ENCODE measurements at places on chromosomes 11 and 22.

- no peak for DNase-seq
These were observed 155.5 kb upstream of the PITPNB start for GRCh38 chr22:28074526-28074925.

- DNase-seq, result no peak
These were observed 6.9 kb upstream of the TUBA8 start for GRCh38 chr22:18103527-18104269.

DNA sequence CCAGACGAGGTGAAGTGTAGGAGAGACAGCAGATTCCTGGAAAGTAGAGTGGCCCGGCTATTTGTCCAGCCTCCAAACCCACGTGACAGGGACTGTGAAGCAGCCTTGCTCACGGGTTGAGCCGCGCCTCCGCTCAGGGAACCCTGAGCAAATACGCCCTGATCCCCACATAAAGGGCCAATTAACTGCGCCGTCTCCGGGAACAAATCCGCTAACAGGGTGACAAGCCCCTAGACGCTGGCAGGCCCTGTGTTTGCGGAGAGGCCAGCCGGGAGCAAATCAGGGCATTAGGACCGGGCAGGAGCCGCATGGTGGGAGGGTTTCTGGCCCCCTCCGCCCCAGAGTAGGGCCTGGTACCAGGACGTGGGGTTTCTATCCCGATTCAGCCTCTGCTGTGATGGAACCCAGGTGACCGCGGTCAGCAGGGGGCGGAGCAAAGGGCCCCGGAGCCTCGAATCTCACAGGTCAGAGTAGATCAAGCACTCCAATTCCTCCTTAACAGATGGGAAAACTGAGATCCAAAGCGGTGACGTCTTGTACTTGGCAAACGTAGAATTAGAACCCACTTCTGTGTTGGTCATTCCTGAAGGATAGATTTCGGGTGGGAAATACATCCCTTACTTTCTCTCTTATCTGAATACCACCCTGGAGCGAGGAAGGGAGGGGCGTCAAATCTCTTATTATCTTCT lies 2.0 kb upstream of the ROBO3 start:
- peak; percentile 27 for DNase-seq

DNA sequence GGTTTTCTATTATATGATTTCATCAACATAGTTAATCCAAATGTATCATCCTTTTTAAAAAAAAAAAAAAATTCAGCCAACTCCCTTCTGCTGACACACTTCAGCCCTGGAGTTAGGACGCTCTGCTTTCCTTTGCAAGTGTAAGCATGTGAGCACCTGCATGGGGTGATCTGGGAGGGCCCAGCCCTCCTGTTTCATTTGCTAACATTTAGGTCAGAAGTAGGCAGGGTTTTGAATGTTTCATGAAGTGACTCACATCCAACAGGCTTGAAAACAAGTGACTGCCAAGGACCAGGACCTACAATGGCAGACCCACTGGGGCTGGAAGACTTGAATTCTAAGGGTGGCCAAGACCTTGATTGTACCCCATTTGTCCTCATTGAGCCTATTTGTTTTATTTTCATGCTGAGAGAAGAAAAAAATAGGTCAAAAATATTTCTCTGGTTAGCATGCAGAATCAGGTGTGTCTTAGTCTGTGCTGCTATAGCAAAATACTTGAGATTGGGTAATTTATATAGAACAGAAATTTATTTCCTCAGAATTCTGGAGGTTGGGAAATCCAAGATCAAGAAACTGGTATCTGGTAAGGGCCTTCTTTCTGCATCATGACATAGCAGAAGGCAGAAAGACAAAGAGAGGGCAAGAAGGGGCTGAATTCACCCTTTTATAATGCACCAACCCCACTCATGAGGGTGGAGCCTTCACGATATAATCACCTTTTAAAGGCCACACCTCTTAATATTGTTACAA lies 137.6 kb downstream of the CD44 start:
- DNase-seq, result no peak

GRCh38 chr11:65454311-65454695 lies 31.7 kb downstream of the NEAT1 start:
- no peak for DNase-seq

Data from COLO829 (cell line).